ENCODE measurements at places on chromosomes 1 and 21.

- no peaks in the 10 kb centered on the region for H3K4me1 ChIP-seq
- DNase-seq: no peak
- peaks cover 41% of the 10 kb centered on the region for H3K27me3 ChIP-seq
- no peaks in the 10 kb centered on the region for H3K36me3 ChIP-seq
- no peak overlapping the region for H3K27ac ChIP-seq
- no peak overlapping the region for H3K4me3 ChIP-seq
These were observed 44.1 kb downstream of the NGF start for GRCh38 chr1:115293899-115294298.

- no peak overlapping the region for H3K27ac ChIP-seq
- H3K4me1 ChIP-seq: peaks cover 19% of the 10 kb centered on the region
- no peaks in the 10 kb centered on the region for H3K27me3 ChIP-seq
- H3K36me3 ChIP-seq: peaks cover 4% of the 10 kb centered on the region
These were observed 27.1 kb downstream of the RNF115 start for GRCh38 chr1:145796753-145797152.

GRCh38 chr1:222454186-222454585, 93.7 kb downstream of the HHIPL2 start:
- peaks cover 3% of the 10 kb centered on the region for H3K36me3 ChIP-seq
- no peaks in the 10 kb centered on the region for H3K27me3 ChIP-seq
- DNase-seq: no peak
- no peak overlapping the region for H3K4me3 ChIP-seq
- peaks cover 10% of the 10 kb centered on the region for H3K4me1 ChIP-seq

DNA sequence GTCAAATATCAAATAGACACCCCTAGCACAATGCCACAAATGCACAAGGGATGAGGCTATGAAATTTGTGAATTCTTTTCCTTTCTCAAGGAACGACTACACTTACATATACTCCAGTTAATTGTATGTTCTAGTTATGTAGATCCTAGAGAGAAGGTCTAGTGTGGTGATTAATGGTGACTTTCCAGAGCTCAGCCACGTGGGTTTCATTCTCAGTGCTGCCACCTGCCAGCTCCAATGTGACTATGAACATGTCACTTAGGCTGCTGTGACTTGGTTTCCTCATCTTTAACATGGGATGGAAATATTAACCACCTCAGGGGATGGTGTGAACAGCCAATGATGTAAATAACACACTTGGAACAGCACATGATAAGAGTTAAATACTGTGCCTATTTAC, 138.3 kb downstream of the APP start:
- H3K4me1 ChIP-seq: peaks cover 14% of the 10 kb centered on the region
- H3K27ac ChIP-seq: no peak overlapping the region
- peaks cover 13% of the 10 kb centered on the region for H3K36me3 ChIP-seq
- no peak overlapping the region for H3K4me3 ChIP-seq
- H3K27me3 ChIP-seq: no peaks in the 10 kb centered on the region
- DNase-seq: no peak

DNA sequence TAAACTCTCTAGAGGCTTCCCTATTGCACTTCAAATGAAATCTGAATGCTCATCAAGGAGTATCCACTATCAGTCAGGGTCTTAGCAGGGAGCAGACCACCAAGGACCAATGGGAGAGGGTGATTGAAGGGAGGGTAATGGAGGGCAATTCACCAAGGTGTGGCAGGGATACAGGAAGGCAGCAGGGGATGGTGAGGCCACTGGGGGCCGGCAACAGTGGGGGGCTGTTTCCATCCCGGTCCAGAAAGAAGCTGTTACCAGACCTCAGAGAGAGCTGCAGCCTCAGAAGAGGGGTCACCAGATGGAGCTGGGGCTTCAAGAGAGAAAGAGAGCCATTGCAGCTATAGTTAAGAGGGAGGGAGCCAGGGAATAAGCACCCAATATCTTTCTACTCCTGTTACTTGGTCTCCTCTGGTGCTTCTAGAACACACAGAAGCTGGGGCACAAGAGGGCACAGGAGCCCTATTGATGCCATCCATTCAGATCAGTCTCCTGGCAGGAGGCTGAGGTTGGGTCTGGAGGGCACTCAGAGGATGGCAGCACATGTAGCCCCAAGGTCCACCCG, 417.6 kb downstream of the PTPRU start:
- DNase-seq: no peak
- H3K27me3 ChIP-seq: peaks cover 34% of the 10 kb centered on the region
- H3K4me3 ChIP-seq: no peak overlapping the region
- H3K4me1 ChIP-seq: peaks cover 2% of the 10 kb centered on the region
- no peaks in the 10 kb centered on the region for H3K36me3 ChIP-seq
- no peak overlapping the region for H3K27ac ChIP-seq

- no peaks in the 10 kb centered on the region for H3K4me1 ChIP-seq
- DNase-seq: no peak
- H3K27me3 ChIP-seq: peaks cover 37% of the 10 kb centered on the region
- no peak overlapping the region for H3K27ac ChIP-seq
- H3K36me3 ChIP-seq: no peaks in the 10 kb centered on the region
These were observed 22.0 kb downstream of the HHIPL2 start for GRCh38 chr1:222525951-222526350.

DNA sequence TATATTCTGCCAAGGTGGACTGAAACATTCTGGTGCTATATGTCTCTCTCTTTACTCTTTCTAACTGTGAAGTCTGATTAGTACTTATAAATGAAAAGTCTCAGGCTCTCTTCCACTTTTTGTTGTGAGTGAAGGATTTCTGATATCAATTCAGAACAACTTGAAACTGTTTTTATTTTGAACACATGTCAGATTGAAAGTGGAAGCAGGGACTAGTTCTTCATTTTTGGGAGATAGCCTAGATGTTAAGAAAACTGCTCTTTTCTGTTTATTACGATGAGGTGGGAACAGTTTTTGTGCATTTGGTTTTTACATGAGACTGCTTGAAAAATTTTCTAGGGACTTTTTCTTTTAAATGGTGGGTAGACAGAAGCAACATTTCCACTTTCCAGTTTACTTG, 14.5 kb upstream of the GBP3 start:
- DNase-seq: no peak
- H3K4me3 ChIP-seq: no peak overlapping the region
- H3K36me3 ChIP-seq: peaks cover 4% of the 10 kb centered on the region
- H3K27ac ChIP-seq: no peak overlapping the region

- H3K4me1 ChIP-seq: peaks cover 2% of the 10 kb centered on the region
- H3K27me3 ChIP-seq: peaks cover 22% of the 10 kb centered on the region
These were observed 220.0 kb downstream of the SETD4 start for GRCh38 chr21:35840197-35840799.
